ENCODE measurements at places on chromosomes 1 and 21. TPM values are rescaled to one million over a fixed set of nuclear protein-coding genes. Genes with fewer than 3 reads are reported as not detected.

Gene ANGPTL3
- 88.6 TPM for total RNA-seq

Gene HFM1
- 3.9 TPM for total RNA-seq

DNA sequence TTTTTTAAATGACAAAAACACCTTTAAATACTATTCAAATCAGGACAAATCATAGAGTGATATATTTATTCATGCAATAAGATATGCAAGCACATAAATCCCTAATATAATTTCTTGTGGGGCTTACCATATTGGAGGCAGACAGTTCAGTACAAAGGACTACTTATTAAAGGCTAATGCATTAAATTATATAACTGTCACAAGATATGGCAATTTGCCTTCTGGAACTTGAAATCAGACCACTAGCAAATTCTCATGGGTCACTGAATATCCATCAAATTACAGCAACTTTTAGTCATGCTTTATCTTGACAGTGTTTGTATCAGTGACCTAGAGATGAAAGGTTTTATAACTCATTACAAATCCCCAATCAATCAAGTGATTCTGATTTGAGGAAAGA lies 54.1 kb upstream of the NCAM2 start:
- DNase-seq: no peak

- no peak for DNase-seq
These were observed 41.9 kb downstream of the FAM163A start for GRCh38 chr1:179785031-179785431.

- no peak for DNase-seq
These were observed 57.2 kb downstream of the AGPAT3 start for GRCh38 chr21:43921979-43922945.

DNA sequence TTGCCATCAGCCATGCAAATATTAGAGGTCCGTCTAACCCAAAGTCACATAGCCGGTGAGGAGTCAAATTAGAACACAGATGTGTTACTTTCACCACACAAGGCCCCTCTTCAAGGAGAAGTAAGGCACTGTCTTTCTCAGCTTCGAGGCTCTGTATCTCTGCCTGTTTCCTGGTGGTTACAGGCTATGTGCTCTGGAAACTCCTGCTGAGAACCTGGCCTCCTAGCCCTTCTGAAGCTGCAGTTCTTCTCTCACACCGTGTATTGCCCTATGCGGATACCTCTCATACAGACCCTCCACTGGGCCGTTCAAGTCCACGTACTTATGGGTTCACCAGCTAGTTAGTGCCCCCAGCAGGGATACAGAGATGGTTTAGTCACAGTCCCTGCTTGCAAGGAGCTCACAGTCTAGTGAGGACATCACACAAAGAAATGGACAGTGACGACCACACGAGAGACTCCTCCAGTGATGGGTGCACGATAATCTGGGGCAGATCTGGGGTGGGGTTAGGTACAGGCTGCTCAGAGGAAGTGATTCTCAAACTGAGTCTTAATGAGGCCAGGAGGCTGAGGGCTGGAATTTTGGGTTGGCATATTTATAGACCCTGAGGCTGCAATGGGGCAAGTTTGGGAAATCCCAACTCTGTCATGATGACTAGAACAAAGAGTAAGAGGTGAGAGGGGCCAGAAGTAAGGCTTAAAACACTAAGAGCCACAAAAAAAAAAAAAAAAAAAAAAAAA lies 22.8 kb upstream of the ELOA start:
- DNase-seq: no peak

DNA sequence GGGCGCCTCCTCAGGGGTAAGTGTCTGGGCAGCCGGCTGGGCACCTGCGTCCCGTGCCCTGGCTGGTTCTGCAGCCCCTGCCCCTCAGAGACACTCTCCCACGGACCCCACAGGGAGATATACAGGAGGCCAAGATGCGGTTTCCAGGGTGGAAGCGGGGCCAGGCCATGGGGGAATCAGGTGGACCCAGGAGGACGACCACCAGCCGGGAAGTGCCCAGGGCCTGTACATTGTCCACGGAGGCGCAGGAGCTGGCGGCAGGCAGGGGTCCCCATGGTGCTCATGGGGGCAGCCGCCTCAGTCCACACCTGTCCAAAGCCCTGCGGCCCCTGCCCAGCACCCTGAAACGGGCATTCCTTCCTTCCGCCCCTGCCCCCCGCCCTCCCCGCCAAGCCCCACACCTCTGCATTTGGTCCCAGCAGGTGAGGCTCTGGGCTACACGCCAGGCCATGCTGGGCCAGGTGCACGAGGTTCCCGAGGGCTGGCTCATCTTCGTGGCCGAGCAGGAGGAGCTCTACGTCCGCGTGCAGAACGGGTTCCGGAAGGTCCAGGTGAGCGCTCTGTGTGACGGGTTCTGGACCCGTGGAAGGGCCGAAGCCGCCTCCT lies 36.7 kb downstream of the SLC19A1 start:
- DNase-seq: no peak

- no peak for DNase-seq
These were observed 5.3 kb upstream of the MRPS21 start for GRCh38 chr1:150288382-150288781.

- no peak for DNase-seq
These were observed 95.3 kb downstream of the ATP5PO start for GRCh38 chr21:33820230-33820770.

DNA sequence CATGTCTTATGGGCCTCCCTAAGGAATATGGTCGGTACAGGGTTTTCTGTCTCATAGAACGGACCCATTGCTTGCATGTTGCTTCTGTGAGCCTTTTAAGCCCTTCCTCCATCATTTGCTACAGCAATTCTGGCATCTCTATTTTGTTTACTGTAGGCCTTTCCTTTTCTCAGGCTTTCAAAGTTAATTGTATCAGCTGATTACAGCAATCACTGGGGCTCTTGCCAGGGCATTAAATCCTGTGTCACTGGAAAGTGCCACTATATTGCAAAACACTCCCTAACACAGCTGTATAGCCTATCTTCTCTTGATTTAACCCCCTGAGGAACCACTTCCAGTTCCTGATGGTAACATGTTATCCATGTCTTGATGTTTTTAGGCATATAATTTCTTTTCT lies 156.5 kb downstream of the PDE4B start:
- DNase-seq: no peak

- peak; percentile 84 for DNase-seq
These were observed 106.4 kb downstream of the TBX19 start for GRCh38 chr1:168386949-168387586.

- DNase-seq: peak; percentile 10
These were observed 181.6 kb downstream of the RASAL2 start for GRCh38 chr1:178275553-178275952.

- no peak for DNase-seq
These were observed 15.7 kb downstream of the CFAP45 start for GRCh38 chr1:159884296-159884695.

- no peak for DNase-seq
These were observed 489.6 kb downstream of the TTLL7 start for GRCh38 chr1:83509301-83509781.

DNA sequence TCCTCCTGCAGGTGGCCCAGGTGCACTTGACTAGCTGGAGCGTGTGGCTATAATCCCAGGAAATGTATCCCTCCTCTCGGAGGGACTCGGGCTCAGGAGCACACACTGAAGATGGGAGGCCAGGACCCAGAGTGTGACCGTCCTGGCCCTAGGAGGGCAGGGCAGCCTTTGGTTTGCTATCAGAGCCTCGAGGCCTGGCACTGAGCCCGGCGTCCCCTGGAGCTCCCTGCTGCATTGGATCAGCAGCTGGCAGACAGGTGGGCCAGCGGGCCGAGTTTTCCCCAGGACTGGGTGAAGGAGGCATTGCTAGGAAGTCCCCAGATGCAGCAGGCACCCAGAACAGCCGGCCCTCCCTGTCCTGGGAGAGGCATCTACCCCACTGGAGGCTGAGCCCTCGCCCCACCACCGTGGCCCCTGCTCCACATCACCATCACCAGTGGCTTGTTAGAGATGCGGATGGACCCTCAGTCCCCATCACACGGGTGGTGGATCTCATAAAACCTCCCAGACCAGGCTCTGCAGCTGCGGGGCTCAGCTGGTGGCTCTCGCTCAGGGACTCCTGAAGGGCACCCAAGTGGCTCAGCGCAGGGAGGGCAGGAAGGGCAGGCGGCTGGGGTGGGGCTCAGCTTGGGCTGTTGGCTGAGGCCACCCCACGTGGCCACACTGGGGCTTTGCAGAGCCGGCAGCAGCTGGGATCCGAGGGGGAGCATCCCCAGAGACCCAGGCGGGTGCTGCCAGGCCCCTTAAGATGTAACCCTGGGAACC lies 32.7 kb upstream of the POFUT2 start:
- no peak for DNase-seq

DNA sequence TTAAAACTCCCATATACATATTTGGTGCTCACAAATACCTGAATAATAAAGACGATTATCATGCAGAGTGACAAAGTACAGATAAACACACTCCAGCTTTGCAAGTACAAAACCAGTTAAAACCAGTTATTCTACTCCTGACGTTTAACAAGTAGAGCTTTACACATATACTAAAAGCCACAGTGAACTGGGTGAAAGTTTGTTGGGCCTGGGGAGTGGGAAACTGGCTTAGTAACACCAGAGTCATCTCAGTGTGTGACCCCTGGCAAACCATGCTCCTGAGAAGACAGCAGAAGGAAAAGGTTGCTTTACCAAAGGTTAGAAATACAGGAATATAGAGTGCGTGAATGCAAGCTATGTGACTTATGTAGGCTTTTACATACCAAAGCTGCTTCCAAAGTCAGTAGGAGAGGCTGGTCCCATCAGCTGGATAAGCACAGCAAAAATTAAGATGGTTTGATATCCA lies 148.1 kb downstream of the NRIP1 start:
- DNase-seq: peak; percentile 17

GRCh38 chr1:14479865-14480264 lies 118.6 kb upstream of the KAZN start:
- DNase-seq: peak; percentile 36

- DNase-seq: no peak
These were observed 326.7 kb upstream of the CAMK1G start for GRCh38 chr1:209256766-209257350.

GRCh38 chr1:231162297-231162969 lies 575 bp downstream of the TRIM67 start:
- DNase-seq: peak; percentile 74

DNA sequence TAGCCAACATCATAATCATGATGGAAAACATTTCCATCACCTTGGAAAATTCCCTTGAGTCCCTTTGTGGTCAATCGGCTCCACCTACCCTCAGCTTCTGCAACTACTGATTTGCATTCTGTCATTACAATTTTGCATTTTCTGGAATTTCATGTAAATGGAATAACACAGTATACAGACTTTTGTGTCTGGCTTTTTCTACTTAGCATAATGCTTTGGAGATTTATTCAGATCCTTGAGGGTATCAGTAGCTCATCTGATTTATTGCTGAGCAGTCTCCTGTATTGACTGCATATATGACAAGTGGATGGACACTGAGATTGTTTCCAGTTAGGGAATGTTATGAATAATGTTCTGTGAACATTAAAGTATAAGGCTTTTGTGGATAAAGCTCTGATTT lies 358.3 kb downstream of the USP25 start:
- no peak for DNase-seq

DNA sequence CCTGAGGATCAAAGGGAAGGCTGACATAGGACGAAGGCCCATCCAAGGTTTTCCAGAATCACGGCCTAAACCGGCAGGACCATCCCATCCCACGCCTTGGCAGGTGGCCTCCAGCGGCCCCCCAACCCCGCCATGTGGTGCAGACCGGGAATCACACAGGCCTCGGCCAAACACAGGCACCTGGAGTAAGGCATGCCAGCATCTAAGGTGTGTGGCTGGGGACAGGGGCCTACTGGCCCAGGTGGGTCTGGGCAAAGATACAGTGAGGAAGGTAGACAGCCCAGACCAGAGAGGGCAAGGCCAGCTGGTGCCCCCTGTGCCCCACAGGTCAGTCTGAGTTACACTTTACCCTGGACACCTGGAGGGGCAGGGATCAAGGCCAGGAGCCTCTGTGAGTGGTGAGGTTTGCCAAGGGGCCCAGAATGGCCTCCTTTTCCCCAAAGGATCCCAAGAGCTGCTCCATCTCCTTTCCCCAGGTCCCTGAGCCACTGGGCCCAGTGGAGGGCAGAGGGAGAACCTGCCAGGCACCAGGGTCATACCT lies 12.7 kb upstream of the TAS1R2 start:
- no peak for DNase-seq

GRCh38 chr1:228391411-228392020 lies 15.1 kb downstream of the TRIM11 start:
- no peak for DNase-seq

DNA sequence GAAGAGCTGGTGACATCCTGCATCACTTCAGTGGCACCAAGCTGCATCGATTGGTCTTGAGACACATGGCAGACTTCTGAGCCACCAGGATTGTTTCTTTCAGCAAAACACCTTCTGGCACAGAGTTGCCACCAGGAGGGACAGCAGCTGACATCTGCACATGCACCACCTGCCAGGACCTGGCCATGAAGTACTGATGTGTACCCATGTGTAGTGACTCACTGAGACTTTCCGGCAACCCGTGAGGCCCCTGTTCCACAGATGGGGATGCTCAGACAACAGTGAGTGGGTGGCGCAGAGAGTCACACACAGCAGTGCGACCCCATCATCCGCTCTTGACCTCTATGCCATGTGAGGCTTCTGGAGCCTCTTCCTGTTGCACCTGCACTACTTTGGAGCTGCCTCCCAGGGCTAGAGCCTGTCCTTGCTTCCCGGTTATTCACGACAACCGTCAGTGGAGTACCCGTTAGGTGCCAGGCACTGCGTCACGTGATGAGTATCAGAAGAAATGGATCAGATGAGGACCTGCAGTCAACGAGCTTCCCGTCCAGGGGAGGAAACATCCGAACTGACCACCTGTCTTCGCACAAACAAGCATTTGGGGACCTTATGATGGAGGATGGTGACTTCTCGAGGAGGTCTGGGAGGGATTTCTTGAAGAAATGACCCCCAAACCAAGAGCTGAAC lies 80.5 kb upstream of the VAMP3 start:
- DNase-seq: no peak

DNA sequence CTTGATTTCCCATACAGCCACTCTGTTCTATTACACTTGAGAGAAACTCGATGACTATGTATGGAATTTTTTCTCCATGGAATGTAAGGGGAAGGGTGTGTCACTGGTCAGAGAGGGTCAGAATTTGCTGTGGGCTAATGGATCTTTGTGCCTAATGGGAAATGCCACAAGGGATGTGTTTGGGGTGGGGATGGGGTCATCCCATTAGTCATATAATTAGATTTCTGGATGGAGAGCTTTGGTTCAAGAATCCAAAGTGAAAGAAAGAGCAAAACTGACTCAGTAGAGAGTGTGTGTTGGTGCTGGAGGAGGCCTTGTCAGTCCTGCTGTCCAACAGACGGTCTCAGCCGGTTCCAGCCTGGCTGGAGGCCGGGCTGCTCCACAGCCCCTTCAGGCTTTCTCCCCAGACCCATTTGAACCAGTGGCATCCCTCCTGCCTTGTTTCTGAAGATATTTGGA lies 86.4 kb downstream of the LAMC2 start:
- DNase-seq: no peak

GRCh38 chr1:47791879-47792608 lies 205.1 kb downstream of the TRABD2B start:
- DNase-seq: no peak

GRCh38 chr21:31107176-31107785 lies 69.0 kb upstream of the KRTAP19-8 start:
- no peak for DNase-seq

DNA sequence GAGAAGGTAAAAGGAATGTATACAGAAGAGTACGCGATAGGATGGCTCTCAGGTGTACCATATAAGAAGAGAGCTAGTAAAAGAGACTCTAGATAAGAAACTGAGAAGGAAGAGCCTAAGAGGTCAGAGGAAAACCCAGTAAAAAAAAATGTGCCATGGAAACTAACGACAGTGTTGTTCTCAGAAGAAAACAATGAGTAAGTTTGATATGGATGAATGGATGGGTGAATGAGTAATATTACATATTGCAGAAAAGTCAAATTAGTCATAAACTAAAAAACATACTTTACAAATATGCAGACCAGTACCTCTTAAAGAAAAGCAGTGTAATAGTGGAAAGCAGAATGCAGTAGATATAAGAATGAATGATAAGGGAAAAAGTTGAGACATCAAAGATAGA lies 316.2 kb downstream of the HMCN1 start:
- no peak for DNase-seq

Measured in hepatocyte (in vitro differentiated cells).